Cortex of kidney (tissue), 1 donor: ENCODE measurements at places on chromosomes 2 and 18.

DNA sequence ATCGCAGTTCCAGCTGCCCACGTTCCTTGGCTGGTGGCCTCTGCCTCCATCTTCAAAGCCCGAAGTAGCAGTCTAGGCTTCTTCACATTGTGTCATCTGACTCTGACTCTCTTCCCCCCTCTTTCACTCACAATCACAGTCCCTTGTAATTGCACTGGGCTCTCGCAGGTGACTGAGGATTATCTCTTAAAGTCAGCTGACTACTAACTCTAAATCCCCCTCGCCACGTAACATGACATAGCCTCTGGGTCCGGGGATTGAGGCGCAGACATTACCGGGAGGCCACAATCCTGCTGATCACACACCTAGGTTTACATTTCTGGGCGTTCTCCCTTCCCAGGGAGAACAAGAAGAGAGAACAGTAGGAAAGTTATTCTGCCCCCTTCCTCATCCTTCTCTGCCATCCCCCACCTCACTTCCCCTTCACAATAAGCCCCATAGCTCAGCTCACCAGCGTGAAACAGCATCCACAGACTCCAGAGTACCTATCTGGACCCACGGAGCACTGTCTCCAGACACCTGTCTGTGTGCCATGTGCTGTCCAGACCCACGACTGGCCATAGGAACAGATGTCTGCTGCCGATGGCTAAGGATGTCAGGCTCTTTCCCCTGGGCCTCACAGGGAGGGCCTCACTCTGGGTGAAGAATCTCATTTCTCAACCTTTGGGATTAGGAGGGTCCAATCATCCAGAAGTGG, 64.3 kb upstream of the FZD7 start:
- no peak for DNase-seq

DNA sequence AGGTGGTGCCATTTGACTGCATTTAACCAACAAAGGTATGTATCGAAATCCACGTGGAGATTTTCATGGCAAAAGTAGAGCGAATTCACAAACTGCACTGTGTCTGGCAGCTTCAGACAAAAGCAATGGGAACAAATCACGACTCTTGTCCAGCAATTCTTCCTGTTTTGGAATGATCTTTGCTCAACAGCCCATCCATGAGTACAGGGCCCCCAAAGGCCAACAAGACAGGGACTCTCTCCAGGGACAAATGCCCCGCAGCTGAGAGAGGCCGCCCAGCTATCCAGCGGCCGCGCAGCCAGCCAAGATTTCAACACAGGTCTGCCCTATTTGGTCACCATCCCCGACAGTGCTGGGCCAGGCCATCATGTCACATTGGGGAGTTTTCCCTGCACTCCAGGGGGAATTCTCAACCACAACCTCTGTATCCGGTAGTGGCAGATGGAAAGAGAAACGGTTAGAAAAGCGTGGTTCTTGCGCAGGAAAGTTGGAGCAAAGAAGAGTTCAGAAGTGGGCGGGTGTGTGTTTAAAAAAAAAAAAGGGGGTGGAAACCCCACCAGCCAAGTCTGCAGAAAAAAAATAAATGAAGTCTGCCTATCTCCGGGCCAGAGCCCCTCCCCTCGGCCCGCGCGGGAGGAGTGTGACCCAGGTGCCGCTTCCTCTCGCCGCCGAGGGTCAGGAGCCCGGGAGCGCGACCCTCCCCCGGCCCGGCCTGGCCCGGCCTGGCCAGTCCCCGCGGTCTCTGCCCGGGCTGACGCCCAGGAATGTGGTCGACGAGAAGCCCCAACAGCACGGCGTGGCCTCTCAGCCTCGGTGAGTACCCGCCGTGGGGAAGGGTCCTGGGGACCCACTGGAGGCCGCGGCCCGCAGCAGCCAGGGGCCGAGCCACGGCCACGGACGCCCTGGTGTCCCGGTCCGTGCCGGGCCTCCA, at the start of gene GYPC:
TSS of gene GYPC (plus strand) at position 659 of the 931 bp plus-strand sequence. CDS start at position 765, 106 bp downstream.
- no peak for DNase-seq

DNA sequence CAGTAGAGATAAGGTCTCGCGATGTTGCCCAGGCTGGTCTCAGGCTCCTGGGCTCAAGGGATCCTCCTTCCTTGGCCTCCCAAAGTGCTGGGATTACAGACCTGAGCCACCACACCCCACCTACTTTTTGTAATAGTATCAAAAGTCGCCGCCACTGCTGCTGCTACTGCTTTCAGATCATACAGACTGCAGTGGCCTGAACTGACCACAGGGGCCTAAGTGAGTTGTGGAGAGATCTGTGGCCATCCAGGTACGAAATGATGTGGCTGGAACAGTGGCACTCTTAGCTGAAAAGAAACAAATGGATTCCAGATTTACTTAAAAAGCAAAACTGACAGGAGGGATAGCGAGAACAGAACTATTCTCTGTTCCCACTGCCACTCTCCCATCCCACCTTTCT, 32.9 kb upstream of the POMC start:
- no peak for DNase-seq

DNA sequence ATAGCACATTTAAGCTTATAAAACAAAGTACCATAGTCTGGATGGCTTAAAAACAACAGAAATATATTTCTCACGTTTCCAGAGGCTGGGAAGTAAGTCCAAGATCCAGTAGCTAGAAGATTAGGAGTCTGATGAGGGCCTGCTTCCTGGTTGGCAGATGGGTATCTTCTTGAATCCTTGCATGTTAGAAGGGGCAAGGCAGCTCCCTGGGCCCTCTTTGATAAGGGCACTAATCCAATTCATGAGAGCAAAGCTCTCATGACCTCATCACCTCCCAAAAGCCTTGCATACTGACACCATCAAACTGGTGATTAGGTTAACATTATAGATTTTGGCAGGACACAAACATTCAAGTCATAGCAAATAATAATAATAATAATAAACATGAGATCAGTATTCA, 146.4 kb downstream of the CCDC102B start:
- no peak for DNase-seq

GRCh38 chr2:225649274-225649673, 249.8 kb downstream of the NYAP2 start:
- no peak for DNase-seq

GRCh38 chr2:201769666-201770373, 10.9 kb downstream of the ALS2 start:
- no peak for DNase-seq

DNA sequence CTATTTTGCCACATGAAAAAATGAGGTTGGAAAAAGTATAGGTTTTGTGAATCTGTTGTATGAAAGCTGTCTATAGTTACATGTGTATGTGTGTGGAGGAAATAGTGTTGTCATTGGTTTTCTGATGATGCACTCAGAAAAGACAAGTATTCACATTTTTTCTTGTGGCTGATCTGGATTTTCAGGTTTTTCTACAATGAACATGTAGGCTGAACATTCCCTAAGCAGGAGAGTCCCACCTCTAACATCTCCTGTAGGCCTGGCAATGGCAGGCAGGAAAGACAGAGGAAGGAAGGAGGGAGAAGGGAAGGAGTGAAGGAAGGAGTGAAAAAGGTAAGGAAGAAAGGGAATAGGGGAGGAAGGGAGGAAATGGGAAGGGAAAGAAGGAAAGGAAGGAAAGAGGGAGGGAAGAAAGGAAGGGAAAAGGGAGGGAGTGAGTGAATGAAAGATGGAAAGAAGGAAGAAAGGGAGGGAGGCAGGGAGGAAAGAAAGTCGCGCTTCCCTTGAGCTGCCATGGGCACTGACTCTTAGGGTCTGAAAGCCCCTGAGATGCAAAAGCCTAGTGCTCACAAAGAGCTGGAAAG, 495 bp upstream of the IL36RN start:
- DNase-seq = no peak

GRCh38 chr18:61616111-61616610, 276.6 kb downstream of the RNF152 start:
- no peak for DNase-seq

- no peak for DNase-seq
These were observed 98.7 kb downstream of the PLEKHA3 start for GRCh38 chr2:178579006-178579405.

GRCh38 chr2:53600815-53601214, 166.8 kb upstream of the CHAC2 start:
- DNase-seq = no peak

GRCh38 chr2:138910427-138910826, 130.2 kb upstream of the NXPH2 start:
- no peak for DNase-seq

- DNase-seq = no peak
These were observed 40.7 kb downstream of the ONECUT2 start for GRCh38 chr18:57475903-57476302.

- DNase-seq = no peak
These were observed 58.7 kb downstream of the FAM117B start for GRCh38 chr2:202693503-202693902.

DNA sequence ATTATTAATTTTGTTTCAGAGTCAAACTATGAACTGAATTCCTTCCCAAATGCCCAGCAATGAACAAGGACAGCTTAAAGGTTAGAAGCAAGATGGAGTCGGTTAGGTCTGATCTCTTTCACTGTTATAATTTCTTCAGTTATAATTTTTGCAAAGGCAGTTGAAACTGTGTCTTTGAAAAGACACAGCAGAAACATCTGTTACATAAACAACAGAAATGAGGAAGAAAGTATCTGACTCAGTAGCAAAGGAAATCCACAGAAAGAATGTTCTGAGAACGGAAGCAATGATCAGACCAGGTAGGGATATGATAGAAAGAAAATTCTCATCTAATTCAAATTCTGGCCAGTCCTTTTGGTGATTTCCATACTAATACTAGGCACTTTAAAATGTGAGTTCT, 5.2 kb upstream of the RMC1 start:
- no peak for DNase-seq

GRCh38 chr18:45106331-45106774, 425.7 kb downstream of the SETBP1 start:
- DNase-seq = no peak

- no peak for DNase-seq
These were observed 108.6 kb upstream of the TEKT4 start for GRCh38 chr2:94762600-94762999.

DNA sequence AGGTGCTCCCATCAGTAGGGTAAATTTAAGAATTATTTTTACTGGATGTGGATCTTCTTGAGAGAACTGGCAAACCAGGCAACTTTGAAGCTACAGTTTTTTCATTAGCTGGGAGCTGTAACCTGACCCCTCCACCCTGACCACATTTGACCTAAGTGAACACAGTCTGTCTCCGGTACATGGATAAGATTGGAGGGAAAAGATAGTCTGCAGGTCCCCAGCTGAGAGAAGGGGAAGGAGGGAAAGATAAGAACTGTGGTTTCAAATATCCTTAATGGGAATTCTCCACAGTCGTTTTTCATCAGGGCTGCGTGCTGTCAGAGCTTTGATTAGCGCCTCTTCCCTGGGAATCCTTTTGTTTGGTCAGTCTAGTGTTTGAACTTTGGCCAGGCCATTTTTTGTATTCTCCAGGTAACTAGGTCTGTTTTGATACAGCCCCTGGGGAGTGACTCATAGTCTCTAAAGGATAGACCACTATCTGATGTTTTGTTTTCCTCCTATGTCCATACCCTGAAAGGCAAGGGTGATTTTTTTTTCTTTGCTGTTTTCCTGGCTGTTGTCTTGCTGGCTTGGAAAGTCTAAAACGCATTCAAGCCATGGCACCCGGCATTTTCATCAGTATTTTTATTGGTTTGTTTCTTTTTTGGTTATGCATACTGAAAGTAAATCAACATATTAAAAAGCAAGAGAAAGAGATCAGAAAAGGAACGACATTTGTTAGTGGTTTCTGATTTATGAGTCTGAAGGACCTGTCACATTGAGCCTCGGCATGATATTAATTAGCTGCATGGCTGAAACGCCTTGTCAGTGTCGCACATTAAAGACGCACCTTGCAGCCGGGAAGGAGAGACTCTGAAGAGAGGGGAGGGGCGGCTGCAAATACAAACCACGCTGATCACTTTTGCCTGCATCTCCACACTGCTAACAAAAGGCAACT, 183.4 kb upstream of the FN1 start:
- DNase-seq = no peak

- DNase-seq = no peak
These were observed 17.3 kb upstream of the CYS1 start for GRCh38 chr2:10097352-10098148.

DNA sequence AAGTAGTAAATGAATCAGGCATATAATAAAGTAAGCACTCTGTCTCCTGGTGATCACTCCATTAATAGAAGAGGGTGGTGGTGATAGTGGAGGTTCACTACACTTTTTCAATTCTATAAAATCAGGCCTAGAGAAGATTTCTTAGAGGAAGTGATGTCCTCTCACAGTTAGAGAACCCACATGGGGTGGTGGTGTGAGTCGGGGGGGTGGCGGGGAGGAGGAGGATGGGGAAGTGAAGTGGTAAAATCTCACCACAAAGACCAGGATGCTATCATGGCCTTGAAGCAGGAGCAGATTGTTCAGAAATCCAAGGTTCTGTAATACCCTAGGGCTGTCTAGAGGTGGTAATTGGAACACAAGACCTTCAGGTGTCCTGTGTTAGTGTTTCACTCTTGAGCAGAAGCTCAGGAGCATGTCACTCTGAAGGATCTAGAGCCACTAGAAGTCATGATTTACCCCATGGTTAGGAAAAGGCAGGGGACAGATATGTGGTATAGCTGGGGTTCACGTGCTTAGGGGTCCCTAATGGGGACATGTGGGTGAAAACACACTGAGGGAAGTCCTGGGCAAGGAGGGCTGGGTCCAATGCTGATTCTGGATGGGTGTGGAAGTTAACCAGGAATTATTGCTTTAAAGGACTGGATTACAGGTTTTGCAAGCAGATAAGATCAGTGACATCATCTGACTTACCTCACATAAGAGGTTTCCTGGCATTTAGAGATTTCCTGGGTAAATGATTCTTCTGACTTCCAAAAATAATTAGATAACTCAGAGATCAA, 31.0 kb downstream of the RNF125 start:
- DNase-seq = no peak

DNA sequence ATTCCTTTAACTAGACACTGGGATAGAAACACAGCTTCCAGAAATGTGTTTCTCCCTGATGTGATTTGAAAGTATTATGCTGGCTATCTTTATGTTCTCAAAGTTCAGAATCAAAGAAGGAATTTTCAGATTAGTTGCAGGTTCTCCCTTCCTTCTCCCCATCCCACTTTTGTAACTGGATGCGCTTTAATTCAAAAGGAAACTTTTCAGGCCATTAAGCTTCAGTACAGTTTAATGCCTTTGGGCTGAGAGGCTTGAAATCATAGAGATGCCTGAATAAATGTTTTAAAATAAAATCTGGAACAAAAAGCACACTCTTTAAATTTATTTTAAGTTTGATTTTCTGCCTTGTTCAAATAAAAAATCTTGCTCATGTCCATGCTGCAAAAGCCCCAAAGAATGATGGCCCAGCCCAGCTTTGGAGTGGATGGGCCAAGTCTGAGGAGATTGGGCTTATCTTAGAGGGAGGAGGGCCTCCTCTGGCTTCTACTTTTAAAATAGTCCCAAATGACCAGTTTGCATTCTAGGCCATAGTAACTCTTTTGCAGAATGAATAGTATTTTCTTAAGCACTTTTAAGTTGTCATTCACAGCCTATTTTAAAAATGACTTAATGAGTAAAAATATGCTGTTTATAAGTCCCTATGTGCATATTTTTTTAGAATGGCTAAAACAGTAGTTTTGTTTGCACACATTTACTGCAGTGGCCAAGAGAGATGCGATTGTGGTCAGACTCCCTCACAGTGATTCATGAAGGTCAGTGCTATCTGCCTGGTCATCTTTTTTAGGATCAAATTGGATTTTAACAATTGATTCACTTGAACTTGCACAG, 129.2 kb downstream of the MTX2 start:
- DNase-seq = no peak

GRCh38 chr2:219186754-219187456, 8.8 kb downstream of the RETREG2 start:
- DNase-seq = no peak
